ENCODE measurements at places on chromosomes 11 and 22. TPM values are rescaled to one million over a fixed set of nuclear protein-coding genes. Genes with fewer than 3 reads are reported as not detected.
A peak's percentile ranks its signal among the peaks of the same experiment; 100 is the strongest.

DNA sequence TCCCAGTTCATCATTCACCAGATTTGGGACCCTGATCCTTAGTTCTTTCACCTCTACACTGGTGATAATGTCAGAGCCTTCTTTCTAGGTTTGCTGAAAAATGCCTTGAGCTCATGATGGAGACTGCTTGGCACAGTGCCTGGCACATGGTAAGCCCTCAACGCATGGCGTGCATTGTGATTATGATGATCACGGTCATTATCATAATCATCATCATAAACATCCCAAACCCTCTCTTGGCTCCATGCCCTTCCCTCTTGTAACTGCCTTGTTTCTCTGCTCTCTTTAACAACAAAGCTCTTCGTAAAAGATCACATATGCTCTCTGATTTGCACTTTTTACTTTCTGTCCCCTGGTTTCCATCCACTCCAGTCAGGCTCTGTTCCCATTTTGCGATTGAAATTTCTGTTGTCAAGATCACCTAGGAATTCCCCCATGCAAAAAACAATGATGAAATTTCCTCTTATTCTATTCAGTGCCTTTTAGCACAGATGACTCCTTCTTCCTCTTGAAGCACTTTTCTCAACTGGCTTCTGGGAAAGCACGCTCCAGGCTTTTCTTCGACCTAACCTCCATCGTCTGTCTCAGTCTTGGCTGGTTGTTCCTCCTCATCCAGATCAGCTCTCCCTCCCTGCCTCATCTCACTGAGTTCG lies 479.1 kb downstream of the OPCML start:
- no peak for DNase-seq
- H3K4me1 ChIP-seq = no peaks in the 10 kb centered on the region
- no peak overlapping the region for H3K4me3 ChIP-seq
- no peak overlapping the region for H3K27ac ChIP-seq

GRCh38 chr22:41762980-41763779 lies 37.3 kb upstream of the CCDC134 start:
- H3K4me3 ChIP-seq = no peak overlapping the region
- no peak for DNase-seq

GRCh38 chr22:42895087-42895486 lies 38.0 kb upstream of the ARFGAP3 start:
- H3K27ac ChIP-seq = peak overlapping the region; percentile 93
- H3K36me3 ChIP-seq = peaks cover 6% of the 10 kb centered on the region
- H3K4me3 ChIP-seq = no peak overlapping the region
- H3K4me1 ChIP-seq = peaks cover 68% of the 10 kb centered on the region

DNA sequence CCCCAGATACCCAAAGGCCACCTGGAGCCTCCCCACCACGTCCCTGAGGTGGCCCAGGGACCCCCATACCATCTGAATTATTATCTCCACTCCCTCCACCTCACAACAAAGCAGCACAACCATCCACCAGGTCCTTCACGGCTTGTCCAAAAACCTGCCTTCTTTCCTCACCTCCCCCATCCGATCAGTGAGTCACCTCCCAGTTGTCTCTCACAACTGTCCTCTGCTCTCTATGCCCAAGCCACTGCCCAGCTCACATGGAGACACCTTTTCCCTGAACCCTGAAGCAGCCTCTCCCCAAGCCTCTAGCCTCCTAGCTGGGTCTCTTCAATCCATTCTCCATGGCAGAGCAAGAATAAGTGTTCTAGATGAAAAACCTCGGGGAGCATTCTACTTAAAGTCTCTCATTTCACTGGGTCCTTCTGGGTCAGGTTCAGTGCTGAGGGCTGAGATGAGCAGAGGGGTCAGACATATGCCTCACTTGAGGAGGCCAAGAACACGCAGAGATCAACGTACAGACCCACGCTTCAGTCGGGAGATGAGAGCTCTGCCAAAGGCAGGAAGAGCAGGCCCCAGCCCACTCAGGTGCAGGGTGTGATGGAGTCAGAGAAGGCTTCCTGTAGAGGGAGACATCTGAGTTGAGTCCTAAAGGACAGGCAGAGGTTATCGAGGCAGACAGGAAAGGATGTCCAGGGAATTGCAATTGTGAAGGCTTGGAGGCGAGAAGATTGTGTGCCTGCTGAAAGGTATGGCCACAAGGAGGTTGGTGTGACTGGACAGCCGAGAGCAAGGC lies 74.7 kb downstream of the PDE2A start:
- H3K4me3 ChIP-seq = no peak overlapping the region
- no peaks in the 10 kb centered on the region for H3K27me3 ChIP-seq
- no peaks in the 10 kb centered on the region for H3K36me3 ChIP-seq
- no peak overlapping the region for H3K27ac ChIP-seq
- no peak for DNase-seq

- no peaks in the 10 kb centered on the region for H3K36me3 ChIP-seq
- no peak overlapping the region for H3K4me3 ChIP-seq
- H3K27me3 ChIP-seq = no peaks in the 10 kb centered on the region
- DNase-seq = peak; percentile 22
Observed at GRCh38 chr11:133081730-133082452, 450.4 kb downstream of the OPCML start.

- DNase-seq = no peak
- no peaks in the 10 kb centered on the region for H3K27me3 ChIP-seq
- no peaks in the 10 kb centered on the region for H3K4me1 ChIP-seq
- no peaks in the 10 kb centered on the region for H3K36me3 ChIP-seq
- H3K4me3 ChIP-seq = no peak overlapping the region
- H3K27ac ChIP-seq = no peak overlapping the region
Observed at GRCh38 chr11:84224042-84224441, 937.9 kb upstream of the CCDC90B start.

DNA sequence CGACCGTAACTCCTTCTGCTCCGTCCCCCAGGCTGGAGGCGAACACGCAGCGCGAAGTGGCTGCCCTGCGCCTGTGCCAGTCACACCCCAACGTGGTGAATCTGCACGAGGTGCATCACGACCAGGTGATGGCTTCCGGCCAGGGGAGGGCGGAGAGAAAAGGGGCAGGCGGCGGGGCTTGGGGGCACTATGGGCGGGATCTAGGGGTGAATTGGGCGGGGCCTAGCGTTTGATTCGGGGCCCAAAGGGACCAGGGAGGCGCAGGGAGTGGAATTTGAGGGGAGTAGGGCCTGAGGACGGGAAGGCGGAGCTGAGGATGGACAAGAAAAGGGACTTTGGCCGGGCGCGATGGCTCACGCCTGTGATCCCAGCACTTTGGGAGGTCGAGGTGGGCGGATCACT lies 9.7 kb downstream of the RPS6KA4 start:
- H3K27me3 ChIP-seq = no peaks in the 10 kb centered on the region
- DNase-seq = no peak
- no peak overlapping the region for H3K27ac ChIP-seq
- H3K4me3 ChIP-seq = no peak overlapping the region
- no peaks in the 10 kb centered on the region for H3K4me1 ChIP-seq
- H3K36me3 ChIP-seq = peaks cover 7% of the 10 kb centered on the region

- no peaks in the 10 kb centered on the region for H3K4me1 ChIP-seq
- H3K36me3 ChIP-seq = no peaks in the 10 kb centered on the region
Observed at GRCh38 chr11:133531971-133532651, at the start of gene OPCML. Gene OPCML, minus strand, starts transcription at chr11:133532501.

- no peaks in the 10 kb centered on the region for H3K27me3 ChIP-seq
- H3K4me1 ChIP-seq = peaks cover 29% of the 10 kb centered on the region
- DNase-seq = no peak
- no peaks in the 10 kb centered on the region for H3K36me3 ChIP-seq
- peak overlapping the region; percentile 99 for H3K4me3 ChIP-seq
Observed at GRCh38 chr22:38706901-38707195, 1.1 kb downstream of the GTPBP1 start.

DNA sequence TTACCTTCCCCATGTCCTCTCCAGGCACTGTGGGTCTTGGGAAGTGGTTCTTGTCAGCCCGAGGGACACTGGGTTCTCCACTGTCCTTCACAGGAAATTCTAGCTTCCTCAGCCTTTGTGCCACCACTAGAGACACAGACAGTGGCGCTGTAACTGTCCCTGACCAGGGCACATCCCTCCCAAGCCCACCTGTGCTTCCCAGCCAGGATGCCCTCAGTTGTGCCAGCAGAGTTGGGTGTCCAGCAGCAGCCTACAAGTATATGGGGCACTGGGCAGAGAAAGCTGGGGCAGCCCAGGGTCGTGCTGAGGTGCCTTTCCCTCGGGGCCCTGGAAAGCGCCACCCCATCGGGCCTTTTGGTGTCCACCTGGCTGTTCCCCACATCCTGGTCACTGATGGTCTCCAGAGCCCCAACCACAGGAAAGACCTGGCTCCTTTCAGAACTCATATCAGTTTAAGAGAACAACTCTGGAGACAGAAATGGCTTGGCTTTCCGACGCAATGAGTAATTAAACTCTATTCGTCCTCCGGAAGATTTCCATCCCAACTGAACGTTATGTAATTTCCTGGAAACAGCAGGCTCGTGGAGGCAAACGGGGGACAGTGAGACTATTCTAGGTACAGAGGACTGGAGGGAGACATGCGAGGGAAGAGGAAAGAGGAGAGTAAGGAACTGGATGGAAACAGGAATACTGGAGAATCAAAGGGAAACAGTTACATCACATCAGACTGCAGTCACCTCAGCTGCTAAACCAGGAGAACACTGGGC lies 28.6 kb downstream of the PPP2R1B start:
- no peaks in the 10 kb centered on the region for H3K27me3 ChIP-seq
- no peak for DNase-seq
- no peaks in the 10 kb centered on the region for H3K36me3 ChIP-seq
- H3K4me3 ChIP-seq = no peak overlapping the region
- peaks cover 31% of the 10 kb centered on the region for H3K4me1 ChIP-seq

DNA sequence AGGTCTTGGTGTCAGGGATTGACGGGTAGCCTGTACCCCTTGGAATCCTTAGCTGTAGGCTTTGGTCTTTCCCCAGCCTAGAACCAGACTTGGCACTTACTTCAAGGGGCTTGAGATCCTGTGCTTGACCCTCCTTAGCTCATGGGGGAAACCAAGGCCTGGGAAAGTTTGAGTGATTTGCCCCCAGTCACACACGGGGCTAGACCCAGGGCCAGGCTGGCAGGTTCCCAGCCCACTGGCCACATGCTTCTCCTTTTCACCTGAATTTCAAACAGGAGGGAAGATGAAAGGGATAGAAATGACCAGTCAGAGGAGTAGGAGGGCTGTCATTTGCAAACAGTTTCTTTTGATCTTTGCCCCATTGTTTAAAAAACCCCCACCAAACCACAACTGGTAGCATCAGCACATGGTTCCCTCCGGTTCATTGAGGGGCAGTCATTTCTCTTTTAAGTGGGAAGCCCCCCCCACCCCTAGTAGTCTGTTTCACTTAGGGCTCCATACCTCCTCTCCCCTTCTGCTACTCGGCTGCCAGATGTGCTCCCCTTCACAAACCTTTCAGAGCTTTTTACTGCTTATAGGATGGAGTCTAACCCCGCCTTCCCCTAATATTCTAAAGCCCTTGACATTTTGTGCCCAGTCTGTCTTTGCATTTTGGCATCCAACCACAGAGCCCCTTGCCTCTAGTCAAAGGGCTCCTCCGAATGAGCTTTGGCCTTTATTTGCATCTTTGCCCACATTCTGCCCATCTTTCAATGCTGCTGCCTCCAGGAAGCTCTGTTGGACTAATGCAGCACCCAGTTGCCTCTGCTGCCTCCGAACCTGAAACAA lies 37.6 kb downstream of the ZNRF3 start:
- H3K4me1 ChIP-seq = peaks cover 35% of the 10 kb centered on the region
- H3K27me3 ChIP-seq = no peaks in the 10 kb centered on the region
- H3K36me3 ChIP-seq = no peaks in the 10 kb centered on the region
- DNase-seq = no peak

DNA sequence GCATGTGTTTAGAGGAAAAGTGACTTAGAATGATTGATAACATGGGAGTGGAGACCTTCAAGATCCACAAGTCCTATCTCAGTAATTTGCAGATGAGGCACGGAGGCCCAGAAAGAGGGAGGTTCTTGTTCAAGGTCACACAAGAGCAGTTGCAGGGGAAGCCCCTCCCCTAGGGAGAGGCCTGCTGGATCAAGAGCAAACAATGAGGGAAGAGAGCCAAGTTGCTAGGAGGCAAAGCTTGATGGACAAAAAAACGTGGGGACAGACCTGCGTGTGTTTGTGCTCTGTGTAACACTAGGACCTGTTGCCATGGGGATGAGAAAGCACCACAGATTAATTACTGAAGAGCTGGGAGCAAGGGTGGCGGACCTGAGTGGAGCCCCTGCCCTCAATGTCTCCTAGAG lies 6.4 kb upstream of the MFRP start:
- H3K4me1 ChIP-seq = peaks cover 11% of the 10 kb centered on the region
- peak overlapping the region; percentile 6 for H3K27ac ChIP-seq
- no peak overlapping the region for H3K4me3 ChIP-seq
- no peaks in the 10 kb centered on the region for H3K27me3 ChIP-seq

- no peaks in the 10 kb centered on the region for H3K4me1 ChIP-seq
- H3K36me3 ChIP-seq = no peaks in the 10 kb centered on the region
- no peak overlapping the region for H3K27ac ChIP-seq
- no peaks in the 10 kb centered on the region for H3K27me3 ChIP-seq
Observed at GRCh38 chr22:45987136-45987861, 10.3 kb upstream of the WNT7B start.

- H3K27ac ChIP-seq = no peak overlapping the region
- no peaks in the 10 kb centered on the region for H3K4me1 ChIP-seq
- no peak for DNase-seq
- no peaks in the 10 kb centered on the region for H3K27me3 ChIP-seq
- no peaks in the 10 kb centered on the region for H3K36me3 ChIP-seq
- H3K4me3 ChIP-seq = no peak overlapping the region
Observed at GRCh38 chr11:11998091-11998781, 10.2 kb downstream of the DKK3 start.

- H3K4me3 ChIP-seq = no peak overlapping the region
- H3K36me3 ChIP-seq = no peaks in the 10 kb centered on the region
- peaks cover 8% of the 10 kb centered on the region for H3K4me1 ChIP-seq
- H3K27ac ChIP-seq = no peak overlapping the region
Observed at GRCh38 chr11:46977038-46977813, 40.7 kb downstream of the CSTPP1 start.

GRCh38 chr11:64580412-64580811 lies 10.6 kb upstream of the SLC22A12 start:
- no peak overlapping the region for H3K27ac ChIP-seq
- no peak for DNase-seq
- no peaks in the 10 kb centered on the region for H3K27me3 ChIP-seq

- no peaks in the 10 kb centered on the region for H3K27me3 ChIP-seq
- peaks cover 5% of the 10 kb centered on the region for H3K4me1 ChIP-seq
Observed at GRCh38 chr11:124113890-124114289, 1.4 kb upstream of the VWA5A start.

- no peaks in the 10 kb centered on the region for H3K36me3 ChIP-seq
- no peaks in the 10 kb centered on the region for H3K27me3 ChIP-seq
- H3K4me3 ChIP-seq = no peak overlapping the region
- peaks cover 30% of the 10 kb centered on the region for H3K4me1 ChIP-seq
- no peak for DNase-seq
- H3K27ac ChIP-seq = no peak overlapping the region
Observed at GRCh38 chr11:35043936-35044335, 95.0 kb upstream of the CD44 start.

GATD1 gene
- 28.9 TPM for total RNA-seq

BARX2 gene
- total RNA-seq = 4.7 TPM

CASP1 gene
- 13.8 TPM for total RNA-seq

FAM118A gene
- total RNA-seq = 25.4 TPM

BET1L gene
- 52.8 TPM for total RNA-seq

OPCML gene
- 0.31 TPM for total RNA-seq

OR8A1 gene
- not detected for total RNA-seq

PRAME gene
- total RNA-seq = not detected

GTSE1 gene
- total RNA-seq = 0.35 TPM

OR8K1 gene
- total RNA-seq = not detected

PACSIN3 gene
- 39.9 TPM for total RNA-seq

DGCR6 gene
- 3.0 TPM for total RNA-seq

All from pancreas (tissue), 10 donors.